ENCODE measurements at places on chromosomes 13 and 19.
A peak's percentile ranks its signal among the peaks of the same experiment; 100 is the strongest.

GRCh38 chr19:7602935-7603497, 7.4 kb downstream of the CAMSAP3 start:
- DNase-seq, result no peak

GRCh38 chr19:17025991-17026658, 485 bp downstream of the CPAMD8 start:
- DNase-seq, result no peak

GRCh38 chr13:73521985-73522524, 463.2 kb downstream of the KLF5 start:
- no peak for DNase-seq

GRCh38 chr13:41597348-41598041, 140.1 kb downstream of the RGCC start:
- no peak for DNase-seq

GRCh38 chr13:32284927-32285632, 30.1 kb downstream of the ZAR1L start:
- DNase-seq, result no peak

GRCh38 chr13:93356469-93356868, 129.9 kb downstream of the GPC6 start:
- DNase-seq, result no peak

DNA sequence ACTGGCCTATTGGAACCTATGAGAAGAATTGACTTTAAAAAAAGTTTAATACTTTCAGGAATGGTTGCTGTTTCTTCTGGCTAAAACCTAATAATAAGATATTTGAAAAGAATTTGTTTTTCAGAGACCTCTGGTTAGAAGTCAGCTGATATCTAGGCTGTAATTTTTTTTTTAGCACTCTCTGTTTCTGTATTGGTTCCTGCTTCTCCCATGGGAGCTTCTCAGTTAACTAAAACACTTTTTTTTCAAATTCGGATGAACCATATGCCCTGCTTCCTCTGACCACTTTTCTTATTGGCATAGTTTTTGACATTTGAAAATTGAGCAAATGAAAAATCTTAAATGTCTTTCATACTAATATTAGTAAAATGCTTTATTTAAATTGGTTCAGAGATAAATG, 163.5 kb upstream of the SLC10A2 start:
- DNase-seq, result no peak

GRCh38 chr13:27279506-27279905, 8.9 kb downstream of the RASL11A start:
- no peak for DNase-seq

GRCh38 chr19:7348587-7349230, at the start of gene ARHGEF18:
ARHGEF18 (plus strand) TSS chr19:7348937; CDS start chr19:7362891, 13,954 bp downstream.
- DNase-seq, result peak; percentile 74

DNA sequence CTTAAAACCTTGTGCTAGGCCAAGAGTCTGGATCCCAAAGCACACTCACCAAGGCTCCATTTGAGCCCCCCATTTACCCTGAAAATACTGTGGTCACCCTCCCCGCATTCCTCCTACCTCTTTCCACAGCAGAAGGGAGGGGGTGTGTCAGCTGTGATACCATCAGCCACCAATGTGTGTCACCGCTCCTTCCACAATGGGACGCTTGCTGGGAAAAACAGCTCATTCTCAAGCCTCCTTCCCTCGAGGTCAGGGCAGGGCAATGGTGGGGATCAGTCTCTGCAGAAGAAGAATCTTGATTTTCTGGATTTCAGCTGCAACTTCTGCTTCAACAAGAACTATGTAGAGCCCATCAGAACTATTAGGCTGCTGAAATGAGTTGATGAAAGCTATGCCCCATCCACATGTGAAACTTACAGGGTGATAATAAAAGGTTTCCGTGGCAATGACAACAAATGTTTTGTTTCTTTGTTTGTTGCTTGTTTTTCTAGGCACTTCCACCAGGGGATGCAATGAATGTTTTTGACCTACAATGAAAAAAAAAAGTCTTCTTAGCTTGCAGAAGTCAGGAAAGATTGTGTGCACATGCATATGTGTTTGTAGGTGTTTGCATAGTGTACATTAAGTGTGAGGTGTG, 26.4 kb upstream of the ZNF507 start:
- peak; percentile 24 for DNase-seq

GRCh38 chr19:50449236-50449899, 16.7 kb downstream of the MYBPC2 start:
- no peak for DNase-seq

DNA sequence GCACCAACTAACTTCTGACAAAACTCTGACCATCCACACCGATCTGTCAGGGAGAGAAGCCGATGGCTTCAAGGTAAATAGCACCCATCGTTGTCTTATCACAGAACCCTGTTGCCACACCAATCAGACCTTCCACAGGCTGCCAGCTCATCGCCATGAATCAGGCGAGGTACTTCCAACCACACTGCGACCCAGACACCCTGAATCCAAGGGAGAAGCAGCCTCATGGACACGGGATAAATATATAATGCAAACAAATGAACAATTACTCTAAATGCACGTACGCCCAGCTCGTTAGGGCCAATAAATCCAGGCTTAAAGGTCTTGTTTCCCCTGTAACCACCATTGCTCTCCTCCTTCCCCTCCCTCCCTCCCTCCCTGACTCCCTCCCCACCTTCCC, 20.8 kb downstream of the RANBP3 start:
- no peak for DNase-seq

DNA sequence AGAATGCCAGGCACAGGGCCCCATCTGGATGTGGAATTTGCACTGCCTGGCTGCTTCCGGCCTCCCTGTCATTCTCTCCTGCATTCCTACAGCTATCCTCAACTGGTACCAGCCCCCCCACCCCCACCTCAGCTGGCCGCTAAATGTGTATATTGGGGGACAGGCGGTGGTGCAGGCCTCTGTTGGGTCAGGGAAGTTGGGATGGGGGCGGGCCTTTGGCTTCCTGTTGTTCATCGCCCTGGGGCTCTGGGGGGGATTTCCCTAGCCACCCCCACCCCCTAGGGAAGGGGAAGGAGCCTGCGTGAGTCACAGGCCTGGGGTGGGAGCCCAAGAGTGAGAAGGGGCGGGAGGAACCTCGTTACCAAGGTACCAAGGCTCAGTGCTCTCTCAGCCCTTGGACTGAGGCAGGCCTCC, 10.6 kb downstream of the POU2F2 start:
- peak; percentile 88 for DNase-seq

All from activated T-cell treated with anti-CD3 and anti-CD28 coated beads, Interleukin-2, amount 50 U/mL, for 48 hours (primary cell).